ENCODE measurements at places on chromosomes 12 and 14.

DNA sequence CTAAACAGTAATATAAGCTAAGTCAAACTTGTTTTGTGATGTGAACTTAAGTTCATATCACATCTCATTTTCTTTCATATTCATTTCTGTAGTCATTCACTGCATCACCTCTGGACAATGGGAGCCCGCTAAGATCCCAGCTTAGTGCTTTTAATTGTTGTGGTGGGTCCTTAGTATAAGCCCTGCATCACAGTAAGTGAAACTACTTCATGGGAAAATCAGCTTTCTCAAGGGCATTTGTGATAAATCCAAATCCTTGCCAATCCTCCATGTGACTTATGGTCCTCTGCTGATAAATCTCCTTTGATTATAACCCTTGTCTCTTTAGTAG lies 98.3 kb downstream of the PLEKHA5 start:
- no peak for DNase-seq

DNA sequence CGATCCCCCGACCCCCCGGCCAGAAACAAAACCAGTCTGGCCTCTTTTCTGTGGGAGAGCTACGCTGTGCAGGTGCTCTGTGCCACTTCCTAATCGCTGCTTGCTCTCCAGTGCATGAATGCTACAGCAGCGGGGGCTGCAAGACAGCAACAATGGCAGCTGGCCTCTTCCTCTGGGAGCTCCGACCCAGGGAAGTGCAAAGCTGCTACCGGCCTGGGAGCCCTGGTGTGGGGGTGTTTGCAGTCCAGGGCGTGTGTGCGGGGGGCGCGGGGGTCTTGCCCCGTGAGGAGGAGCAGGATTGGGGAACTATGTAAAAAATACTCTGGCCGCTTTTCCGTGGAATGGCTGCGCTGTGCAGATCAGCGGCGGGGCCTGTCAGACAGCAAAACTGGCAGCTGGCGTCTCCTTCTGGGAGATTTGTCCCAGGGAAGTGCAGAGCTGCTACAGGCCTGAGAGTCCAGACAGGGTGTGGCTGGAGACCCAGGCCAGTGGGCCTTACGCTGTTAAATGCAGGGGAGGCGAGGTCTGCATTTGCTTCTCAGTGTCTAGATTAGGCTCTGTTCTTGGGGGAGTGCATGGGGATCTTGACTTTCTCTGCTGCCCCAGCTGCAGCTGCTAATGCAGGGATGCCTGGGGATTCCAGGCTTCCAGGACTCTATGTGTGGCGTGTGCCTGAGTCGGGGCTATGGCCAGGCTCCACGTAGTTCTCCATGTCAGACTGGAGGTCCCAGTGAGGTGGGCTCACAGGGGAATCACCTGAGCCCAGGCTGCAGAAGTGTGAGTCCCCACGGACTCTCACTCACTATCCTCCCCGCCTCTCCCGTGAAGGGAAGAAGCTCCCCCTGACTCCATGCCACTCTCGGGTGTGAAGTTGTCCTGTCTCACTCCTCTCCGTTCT lies 344.5 kb downstream of the AEBP2 start:
- DNase-seq: no peak

DNA sequence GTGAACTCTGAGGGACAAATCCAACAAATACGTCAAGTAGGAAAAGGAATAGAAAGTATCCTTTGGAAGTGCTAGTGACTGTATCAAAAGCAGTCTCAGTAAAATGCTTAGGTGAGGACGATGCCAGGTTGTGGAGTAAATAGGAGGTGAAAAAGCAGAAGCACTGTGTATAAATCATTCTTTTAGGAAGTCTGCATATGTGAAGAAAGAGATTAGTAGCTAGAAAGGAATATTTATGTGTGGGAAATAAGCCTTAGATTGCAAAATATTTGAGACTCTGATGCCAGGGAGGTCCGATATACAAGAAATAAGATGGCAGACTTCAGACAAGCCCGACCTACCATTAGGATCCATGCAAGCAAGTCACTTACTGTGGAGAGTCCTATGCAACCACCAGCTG lies 7.9 kb downstream of the CEP128 start:
- DNase-seq: no peak

GRCh38 chr12:29316752-29317151 lies 64.2 kb downstream of the ERGIC2 start:
- DNase-seq: no peak

DNA sequence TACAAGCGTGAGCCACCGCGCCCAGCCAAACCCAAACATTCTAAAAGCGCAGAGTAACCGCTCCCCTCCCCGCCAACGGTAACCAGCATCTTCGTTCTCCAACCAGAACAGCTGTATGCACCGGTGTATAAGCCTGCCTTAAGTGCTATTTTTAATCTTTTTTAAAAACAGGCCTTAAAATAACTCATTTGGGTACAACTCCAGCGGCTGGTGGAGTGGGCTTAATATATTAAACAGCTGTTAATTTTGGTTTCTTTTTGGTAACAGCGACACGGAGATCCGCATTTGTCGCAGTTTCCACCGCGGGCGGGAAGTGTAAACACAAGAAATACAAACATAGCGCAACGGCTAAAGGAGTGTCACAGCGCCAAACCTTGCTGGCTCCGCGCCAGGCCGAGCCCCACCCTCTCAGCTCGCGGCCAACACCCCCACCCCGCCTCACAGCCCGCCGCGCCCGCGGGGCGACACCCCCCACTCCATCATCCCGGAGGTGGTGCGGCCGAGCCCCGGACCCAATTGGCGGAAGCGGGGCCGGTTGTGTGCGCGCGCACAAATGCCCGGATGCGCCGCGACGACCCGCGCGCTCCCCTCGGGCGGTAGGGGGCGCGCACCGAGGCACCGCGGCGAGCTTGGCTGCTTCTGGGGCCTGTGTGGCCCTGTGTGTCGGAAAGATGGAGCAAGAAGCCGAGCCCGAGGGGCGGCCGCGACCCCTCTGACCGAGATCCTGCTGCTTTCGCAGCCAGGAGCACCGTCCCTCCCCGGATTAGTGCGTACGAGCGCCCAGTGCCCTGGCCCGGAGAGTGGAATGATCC lies at the start of gene MDM2:
Gene MDM2 (plus strand): TSS at position 602 of the 812 bp plus-strand sequence. CDS start 301 bp downstream, outside the sequence.
- DNase-seq: peak; percentile 91

GRCh38 chr12:110913119-110914056 lies 7.0 kb downstream of the MYL2 start:
- DNase-seq: no peak

- DNase-seq: peak; percentile 80
These were observed 1.8 kb downstream of the CKB start for GRCh38 chr14:103520657-103521437.

- DNase-seq: no peak
These were observed 204.4 kb upstream of the NUDT4 start for GRCh38 chr12:93173178-93173957.

DNA sequence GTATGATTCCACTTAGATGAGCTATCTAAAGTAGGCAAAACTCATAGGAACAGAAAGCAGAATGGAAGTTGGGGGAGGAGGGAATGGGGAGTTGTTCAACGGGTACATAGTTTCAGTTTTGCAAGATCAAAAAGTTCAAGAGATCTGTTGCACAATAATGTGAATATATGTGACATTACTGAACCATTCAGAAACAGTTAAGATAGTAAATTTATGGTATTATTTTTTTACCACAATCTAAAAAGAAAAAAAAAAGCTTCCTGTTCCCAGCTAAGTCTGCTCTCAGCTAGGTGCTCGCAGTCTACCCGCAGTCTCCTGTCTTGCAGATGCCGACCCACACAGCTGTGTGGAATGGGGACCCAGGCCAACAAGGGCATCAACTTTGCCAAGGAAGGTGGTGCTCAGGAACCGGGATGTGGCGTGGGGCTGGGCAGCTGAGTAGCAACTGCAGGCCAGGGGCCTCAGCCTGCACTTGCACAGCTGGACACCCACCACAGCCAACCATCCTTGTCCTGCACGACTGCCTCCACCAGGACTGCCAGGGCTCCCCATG lies 15.3 kb upstream of the ANO6 start:
- DNase-seq: no peak

DNA sequence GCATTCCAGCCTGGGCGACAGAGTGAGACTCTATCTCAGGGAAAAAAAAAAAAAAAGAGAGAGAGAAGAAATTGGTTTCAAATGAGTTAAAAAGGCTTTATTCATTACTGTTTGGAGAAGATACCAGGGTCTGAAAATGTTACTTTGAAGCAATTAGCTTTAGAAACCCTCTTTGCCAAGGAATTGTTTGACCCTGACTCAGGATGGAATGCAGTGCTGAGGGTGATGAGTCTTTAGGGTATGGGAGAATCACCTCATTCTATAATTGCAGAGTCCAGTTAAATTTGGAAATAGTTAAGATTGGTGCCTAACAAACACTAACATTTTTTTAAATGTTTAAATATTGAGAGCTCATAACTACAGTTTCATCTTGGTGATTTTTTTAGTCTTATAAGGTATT lies 13.3 kb downstream of the RAP1B start:
- no peak for DNase-seq

GRCh38 chr12:102611995-102612394 lies 131.6 kb upstream of the IGF1 start:
- DNase-seq: no peak

DNA sequence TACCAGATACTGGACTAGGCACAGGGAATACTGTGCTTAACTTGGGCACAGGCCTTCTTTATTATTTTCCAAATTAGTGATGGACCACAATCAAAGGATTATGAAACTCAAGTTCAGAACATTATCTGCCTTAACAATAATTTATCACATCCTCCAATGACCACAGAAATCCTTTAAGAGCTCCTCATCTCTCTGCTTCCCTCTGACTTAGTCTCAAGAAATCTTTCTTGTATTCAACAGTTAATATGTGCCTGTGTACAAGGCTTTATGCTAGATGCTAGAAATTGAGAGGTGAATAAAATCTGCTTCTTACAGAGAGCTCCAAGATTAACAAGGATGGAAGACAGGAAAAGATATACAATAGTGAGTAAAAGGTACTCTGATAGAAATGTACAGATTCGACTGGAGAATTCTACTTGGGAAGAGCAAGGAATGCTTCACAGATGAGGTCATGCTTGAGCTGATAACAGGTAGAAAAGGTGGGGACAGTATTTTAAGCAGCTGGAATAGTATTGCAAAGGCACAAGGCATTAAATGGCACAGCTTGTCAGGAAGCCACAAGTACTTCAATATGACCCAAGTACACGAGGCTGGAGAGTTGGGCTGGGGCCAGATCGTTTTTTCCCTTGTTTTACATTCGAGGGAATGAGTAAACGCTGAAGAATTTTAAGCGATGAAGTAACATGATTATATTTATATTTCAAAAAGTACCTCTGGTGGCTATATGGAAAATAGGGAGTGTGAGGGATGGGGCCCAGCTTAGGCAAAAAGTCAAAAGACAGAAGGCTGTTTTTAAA lies 55.1 kb upstream of the ARID2 start:
- DNase-seq: no peak

DNA sequence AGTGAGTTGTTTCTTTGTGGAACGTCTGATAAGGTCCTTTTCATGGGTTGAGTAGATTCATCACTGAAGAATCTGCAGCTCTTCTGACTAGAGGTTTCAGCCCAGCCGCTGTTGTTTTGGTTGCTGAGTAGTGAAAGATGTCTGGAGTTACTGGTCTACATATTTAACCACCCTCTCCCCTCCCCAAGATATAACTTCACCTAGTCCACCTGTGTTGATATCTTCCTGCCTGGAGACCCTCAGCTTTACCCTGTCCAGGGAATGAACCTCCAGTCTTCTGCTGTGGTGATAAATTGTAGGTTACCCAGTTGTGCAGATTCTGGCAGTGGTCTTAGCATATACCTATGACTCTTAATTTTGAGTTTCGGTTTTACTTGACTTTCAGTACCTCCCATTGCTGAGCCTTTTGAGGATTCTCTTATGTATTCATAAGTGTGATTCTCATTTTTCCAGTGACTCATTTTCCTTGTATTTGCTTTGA lies 62.9 kb downstream of the CCDC91 start:
- DNase-seq: no peak

DNA sequence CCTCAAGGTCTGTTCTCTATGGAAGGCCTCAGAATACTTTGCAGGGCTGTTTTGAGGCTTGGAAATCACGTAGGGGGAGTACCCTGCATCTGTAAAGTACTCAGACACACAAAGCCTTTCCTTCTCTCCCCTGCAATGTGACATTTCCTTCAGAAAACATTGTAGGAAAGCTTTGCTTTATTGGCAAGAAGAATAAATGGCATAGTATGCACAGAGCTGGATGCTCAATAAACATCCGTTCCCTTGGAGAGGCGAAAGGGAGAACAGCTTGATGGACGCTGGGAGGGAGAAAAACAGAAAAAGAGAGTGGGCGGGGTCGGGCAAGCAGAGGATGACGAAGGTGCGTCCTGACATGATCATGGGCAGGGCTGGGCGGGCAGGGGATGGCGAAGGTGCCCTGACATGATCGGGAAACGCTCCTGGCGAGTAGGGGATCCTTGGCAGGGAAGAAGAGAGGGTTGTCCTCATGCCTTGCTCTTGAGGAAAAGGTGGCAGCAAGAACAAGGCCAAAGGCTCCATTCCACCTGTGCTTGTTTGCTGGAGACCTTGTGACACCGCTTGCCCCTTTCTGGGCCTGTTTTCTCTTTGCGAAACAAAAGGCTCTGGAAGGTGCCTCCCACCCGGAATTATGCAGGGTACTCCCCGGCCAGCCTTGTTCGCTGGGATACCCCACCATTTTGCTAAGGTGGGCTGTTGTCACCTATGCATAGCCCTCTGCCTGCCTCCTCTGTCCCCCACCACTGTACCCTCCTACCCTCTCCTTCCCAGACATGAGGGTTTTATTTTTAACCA lies 21.1 kb downstream of the IRF2BPL start:
- no peak for DNase-seq

DNA sequence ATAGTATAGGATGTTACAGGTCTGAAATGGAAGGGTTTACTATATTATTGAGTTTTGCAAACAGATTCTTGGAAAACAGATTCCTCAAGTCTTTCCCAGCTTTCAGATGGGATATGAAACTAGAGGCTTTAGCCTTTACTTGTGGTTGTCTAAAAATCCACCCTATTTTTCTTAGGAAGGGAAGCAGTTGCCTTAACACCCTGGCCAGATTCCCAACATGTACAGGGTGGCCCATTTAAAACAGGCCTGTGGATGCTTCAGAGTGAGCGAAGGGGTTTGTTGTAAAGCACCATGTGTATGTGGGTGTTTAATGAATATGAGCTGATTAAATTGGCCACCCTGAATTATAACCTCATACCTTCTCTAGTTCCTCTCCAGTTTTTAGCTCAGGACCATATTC lies 415.9 kb downstream of the ZFP36L1 start:
- DNase-seq: no peak

DNA sequence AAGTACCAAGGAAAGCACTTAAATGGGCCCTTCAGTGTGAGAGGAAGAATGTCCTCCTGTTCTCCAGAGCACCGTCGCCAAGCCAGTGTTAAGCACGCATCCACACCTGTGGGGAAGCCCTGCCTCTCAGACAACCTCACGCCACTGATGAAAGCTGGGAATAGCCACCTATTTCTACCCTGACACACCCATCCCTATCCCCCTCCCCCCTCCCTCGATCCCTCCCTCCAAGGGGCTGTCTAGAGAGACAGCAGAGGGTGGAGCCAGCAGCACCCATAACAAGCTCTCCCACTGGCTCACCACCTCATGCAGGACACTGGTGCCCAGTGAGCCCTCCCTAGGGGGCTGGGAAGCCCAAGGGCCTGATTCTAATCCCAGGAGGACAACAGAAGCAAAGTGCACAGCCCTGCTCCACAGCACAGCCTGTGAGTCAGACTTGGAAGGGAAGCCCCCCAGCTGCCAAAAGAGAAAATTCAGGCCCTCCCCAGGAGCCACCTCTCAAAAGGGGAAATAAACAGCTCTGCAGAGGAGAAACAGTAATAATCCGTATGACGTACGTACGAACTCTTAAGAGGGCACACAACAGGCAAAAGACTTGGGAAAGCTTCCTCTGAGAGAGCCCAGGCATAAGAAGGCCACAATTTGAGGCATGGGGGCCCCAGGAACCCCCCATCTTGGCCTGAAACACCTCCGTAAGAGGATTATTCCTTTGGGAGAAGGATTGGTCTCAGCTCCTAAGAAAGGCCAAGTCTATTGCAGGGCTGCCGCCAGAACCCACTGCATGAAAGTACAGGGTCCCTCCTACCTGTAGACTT lies 7.8 kb downstream of the PITPNM2 start:
- no peak for DNase-seq
